ENCODE measurements at places on chromosomes 6 and 20.

DNA sequence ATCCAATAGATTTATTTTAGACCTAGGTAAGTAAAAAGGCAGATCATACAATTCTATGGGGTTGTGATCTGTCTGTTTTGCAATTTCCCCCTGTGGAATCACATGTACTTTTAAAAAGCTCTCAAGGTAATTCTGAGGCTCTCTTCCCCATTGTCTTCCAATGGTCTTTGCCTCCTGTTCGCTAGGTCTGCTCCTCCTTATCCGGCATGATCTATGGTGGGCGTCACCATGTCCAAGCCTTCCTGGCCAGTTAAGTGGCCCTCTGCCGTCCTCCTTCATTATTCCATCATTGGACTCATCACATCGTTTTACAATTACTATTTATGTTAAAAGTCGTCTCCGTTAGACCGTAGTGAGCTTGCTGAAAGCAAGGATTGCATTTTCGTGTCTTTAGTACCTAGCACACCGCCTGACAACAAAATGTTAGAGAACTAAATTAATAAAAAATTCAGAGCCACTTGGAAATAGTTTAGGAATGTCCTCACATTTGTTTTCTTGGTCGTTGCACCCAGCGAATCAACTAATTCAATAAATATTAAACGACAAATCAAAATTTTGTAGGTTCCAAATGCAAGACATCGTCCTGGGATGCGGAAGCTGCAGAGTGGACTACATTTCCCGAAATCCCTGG lies 2.2 kb upstream of the STXBP5 start:
- no peak for DNase-seq

GRCh38 chr6:77883851-77884250 lies 231.0 kb downstream of the MEI4 start:
- DNase-seq, result no peak

GRCh38 chr6:158044525-158044888 lies 62.8 kb downstream of the SYNJ2 start:
- no peak for DNase-seq

DNA sequence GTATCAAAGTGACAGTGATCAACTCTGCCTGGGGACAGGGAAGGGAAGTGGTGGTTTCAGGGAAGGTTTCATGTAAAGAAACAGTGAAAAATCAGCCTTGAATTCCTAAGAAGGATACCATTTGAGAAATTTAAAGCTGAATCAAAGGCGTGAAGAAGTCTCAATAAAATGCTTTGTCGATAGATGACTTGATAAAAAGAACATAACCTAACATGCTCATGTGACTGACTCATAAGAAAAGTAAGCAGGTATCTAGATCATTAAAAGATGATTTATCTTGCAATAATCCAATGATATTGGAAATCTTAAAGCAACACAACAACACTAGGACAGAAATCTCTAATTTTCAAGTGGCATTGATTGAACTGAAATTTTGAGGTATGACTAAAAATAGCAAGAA lies 14.3 kb downstream of the EDN1 start:
- no peak for DNase-seq

- no peak for DNase-seq
These were observed 752.2 kb upstream of the MARCKS start for GRCh38 chr6:113104951-113105350.
